ENCODE measurements at places on chromosomes 3 and 15.

GRCh38 chr3:111954228-111954990, 24.4 kb upstream of the ABHD10 start:
- DNase-seq = no peak

GRCh38 chr3:24419067-24419791, 75.4 kb downstream of the THRB start:
- DNase-seq = no peak

GRCh38 chr3:129908417-129908816, 14.9 kb upstream of the TMCC1 start:
- no peak for DNase-seq

DNA sequence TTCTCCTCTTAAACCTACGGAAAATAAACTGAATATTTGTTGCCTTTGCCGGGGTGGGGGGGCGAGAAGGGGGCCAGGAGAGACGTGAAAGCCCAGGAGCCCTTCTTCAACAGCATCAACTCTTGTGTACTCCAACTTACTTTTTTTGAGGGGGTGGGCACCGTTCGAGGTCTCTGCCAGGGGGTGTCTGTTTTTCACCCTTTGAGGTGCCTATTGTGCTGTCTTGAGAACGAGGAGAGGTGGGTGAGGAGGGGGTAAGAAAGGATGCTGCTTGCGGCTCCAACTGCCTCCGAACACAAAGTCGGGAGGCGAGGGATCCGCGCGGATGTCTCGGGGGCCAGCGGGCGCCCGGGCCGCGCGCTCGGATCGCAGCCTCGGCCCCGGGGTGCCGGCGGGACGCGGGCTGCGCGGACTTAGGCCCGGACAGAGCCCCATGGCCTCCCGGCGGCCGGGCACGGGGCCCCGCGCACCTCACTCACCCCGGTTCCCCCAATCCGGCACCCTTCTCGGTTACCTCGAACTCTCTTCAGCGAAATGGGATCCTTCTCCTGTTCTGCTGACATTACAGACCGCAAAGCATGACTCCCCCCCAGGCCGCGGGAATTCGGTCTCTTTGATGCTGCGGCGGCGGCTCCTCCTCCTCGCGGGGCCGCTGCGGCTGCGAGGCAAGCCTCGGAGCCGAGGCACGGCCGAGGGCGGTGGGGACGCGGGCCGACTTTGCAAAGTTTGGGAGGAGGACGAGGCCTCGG, 650 bp downstream of the PYGO1 start:
- DNase-seq = peak; percentile 8

GRCh38 chr3:7881946-7882345, 619.7 kb upstream of the LMCD1 start:
- DNase-seq = no peak

GRCh38 chr3:157532529-157533297, 29.5 kb upstream of the VEPH1 start:
- peak; percentile 53 for DNase-seq

GRCh38 chr3:182389071-182389815, 404.1 kb upstream of the ATP11B start:
- DNase-seq = peak; percentile 40

GRCh38 chr3:10775828-10776227, 40.2 kb upstream of the SLC6A11 start:
- no peak for DNase-seq

DNA sequence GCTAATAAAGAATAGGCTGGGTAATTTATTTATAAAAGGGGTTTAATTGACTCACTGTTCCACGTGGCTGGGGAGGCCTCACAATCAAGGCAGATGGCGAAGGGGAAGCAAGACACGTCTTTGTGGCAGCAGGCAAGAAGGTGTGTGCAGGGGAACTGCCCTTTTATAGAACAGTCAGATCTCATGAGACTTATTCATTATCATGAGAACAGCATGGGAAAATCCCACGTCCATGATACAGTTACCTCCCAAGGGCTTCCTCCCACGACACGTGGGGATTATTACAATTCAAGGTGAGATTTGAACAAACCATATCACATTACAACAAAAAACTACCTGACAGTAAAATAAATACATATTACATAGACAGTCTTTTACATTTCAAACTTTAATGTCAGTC, 414.9 kb downstream of the NAALADL2 start:
- DNase-seq = no peak

- no peak for DNase-seq
These were observed 184.3 kb downstream of the TJP1 start for GRCh38 chr15:29638011-29638410.

DNA sequence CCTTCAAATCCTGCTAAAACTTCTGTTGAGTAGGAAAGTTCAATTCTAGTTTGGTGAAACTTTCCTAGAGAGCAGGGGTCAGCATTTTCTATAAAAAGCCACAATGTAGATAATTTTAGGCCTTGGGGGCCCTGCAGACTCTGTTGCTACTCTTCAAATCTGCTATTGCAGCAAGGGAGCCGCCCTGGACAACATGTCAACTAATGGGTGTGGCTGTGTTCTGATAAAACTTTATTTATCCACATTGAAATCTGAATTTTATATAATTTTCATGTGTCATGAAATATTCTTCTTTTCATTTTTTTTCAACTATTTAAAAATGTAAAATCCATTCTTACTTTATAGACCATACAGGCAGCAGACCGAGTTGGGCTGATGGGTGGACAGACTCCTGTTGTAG, 67.4 kb upstream of the SAMMSON start:
- no peak for DNase-seq

GRCh38 chr15:101118116-101118515, 133.7 kb downstream of the CHSY1 start:
- DNase-seq = no peak

DNA sequence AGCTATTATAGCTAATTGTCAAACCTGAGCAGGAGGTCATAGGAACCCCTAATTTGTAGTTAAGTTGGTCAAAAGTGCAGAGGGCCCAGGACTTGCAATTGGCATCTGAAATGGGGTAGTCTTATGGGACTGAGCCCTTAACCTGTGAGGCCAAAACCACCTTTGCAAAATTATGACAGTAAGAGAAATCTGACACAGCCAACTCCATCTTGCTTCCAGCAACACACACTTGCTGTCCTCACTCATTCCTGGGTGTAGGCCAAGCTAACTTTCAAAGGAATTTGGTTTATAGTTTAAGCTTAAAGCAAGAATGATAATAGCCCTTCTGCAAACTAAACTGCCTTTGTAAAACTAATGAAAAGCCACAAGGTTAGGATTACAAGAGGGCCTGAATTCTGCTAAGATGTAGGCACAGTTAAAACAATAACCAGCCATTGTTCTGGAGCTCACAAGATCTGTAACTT, 57.6 kb upstream of the FRMD4B start:
- no peak for DNase-seq

DNA sequence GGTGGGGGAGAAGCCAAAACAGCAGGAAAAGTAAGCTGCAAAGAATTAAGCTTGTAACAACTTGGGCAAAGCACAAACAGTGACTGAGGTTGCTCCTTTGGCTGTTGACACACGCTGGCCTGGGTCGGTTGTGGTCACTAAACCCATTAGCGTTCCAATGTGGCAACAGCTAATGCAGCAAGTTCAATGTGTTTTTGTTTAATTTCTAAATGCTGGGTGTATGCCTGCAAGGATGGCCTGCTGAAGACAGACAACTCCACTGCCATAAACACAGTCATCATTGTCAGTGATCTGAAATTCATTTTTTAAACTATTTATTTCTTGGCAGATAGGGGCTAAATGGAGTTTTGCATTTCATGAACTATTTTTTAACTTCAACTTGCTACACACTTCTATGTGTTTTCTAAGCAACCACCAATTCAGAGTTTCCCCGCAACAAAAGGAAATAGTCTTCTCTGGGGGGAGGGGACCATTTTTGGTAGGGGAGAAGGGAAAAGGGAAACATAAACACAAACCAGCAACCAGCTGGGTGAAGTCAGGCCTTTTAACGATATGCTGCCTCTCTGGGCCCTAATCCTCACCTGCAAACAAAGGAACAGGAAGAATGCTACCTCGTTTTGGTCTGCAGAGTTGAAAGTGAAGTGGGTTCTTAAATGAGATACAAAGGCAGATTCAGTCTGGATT, 34.8 kb upstream of the WNT5A start:
- no peak for DNase-seq

GRCh38 chr15:89848970-89849292, 34.3 kb upstream of the ANPEP start:
- no peak for DNase-seq

GRCh38 chr15:32053719-32054118, 23.4 kb downstream of the CHRNA7 start:
- DNase-seq = no peak

GRCh38 chr15:92714477-92715401, 59.2 kb upstream of the FAM174B start:
- DNase-seq = peak; percentile 58

DNA sequence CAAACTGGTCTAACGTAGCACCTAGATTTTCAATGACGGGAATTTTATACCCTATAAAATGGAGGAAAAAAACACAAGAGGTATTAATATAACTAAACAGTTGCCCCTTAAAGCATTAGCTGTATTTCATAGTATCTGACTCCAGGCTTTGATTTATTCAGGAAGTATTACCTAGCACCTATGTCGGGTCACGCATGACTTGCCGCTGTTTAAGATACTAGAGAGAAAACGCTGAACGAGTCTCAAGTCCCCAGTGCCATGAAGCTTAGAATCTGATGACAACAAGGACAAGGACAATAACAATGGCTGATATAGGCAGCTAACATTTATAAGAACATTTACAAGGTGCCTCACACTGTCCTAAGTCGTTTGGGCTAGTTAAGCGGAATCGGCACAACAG, 1.9 kb downstream of the SNRPA1 start:
- no peak for DNase-seq

- DNase-seq = no peak
These were observed 58.2 kb downstream of the SLC6A1 start for GRCh38 chr3:11050666-11051323.

- no peak for DNase-seq
These were observed 214.5 kb upstream of the ROPN1 start for GRCh38 chr3:124206225-124207055.

- peak; percentile 2 for DNase-seq
These were observed 794.8 kb downstream of the MCTP2 start for GRCh38 chr15:95025924-95026728.

GRCh38 chr15:64249406-64249805, 86.6 kb upstream of the PPIB start:
- DNase-seq = no peak

- DNase-seq = no peak
These were observed 178.7 kb downstream of the STAC start for GRCh38 chr3:36558961-36559360.

GRCh38 chr3:13548696-13549622, at the start of gene FBLN2:
Gene FBLN2 (plus strand): TSS chr3:13549125. CDS start chr3:13570356, 21,231 bp downstream.
- no peak for DNase-seq

DNA sequence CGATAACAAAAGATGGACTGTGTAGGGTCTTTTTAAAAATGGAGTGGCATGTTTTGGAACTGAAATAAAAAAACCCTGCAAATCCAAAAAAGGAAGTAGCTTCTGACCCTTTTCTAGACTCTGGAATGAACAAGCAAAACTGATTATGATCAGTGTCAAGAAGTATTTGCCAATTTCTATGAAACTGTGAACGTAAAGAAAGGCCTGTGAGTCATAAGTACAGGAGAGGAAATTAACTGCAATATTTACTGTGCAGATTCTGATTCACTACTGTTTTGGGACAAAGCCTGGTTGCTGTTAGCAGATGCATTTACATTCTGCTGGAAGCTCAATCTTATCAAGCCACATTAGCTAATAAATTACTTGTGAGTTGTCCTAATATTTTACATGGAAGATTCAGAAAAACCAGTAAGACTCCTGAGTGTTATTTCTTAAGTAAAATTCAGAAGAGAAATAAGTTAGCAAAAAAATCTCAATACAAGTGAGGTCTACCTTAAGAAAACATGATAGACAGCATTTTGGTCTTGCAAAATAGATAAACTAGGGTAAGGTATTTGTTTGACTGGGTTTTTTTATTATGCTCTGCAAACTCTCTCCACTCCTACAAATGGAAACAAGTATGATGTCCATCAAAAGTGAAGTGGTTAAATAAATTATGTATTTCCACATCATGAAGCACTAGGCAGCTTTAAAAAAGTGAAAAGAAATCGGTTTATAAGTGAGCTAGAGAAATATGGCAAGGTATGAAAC, 90.2 kb upstream of the LMOD3 start:
- DNase-seq = no peak

DNA sequence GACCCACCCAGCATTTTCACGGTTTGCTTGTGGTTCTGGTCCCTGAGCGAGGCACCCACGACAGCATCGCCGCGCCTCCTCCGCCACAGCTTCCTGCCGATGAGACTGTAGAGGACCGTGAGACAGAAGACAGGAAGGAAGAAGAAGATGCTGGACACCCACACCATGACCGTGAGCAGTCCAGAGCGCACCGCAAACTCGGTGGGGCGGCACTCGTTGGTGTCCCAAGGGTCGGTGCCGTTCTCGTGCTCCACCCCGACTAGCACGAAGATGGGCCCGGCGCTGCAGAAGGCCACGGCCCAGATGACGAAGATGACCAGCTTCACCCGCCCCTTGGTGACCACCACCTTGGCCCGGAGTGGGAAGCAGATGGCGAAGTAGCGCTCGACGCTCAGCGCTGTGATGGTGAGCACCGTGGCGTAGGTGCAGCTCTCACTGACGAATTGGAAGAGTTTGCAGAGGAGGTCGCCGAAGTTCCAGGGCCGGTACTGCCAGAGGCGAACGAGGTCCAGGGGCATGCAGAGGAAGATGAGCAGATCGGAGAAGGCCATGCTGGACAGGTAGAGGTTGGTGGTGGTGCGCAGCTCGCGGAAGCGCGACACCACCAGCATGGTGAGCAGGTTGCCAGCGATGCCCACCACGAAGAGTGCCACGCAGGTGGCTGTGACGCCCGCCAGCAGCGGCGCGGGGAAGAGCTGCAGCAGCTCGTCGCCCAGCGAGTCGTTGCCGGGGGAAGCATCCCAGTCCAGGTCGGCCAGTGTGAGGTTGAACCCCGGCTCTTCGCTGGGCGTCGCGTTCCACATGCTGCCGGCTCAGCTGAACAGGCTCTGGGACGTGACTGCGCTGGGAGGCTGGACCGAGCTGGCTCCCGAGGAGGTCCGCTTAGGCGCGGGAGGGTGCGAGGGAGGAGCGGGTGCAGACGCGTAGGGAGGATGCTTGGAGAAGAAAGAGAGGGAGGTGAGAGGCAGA, at the start of gene GHSR:
TSS of gene GHSR (minus strand) at position 846 of the 969 bp plus-strand sequence. CDS start at position 803, 43 bp downstream.
- DNase-seq = no peak

- no peak for DNase-seq
These were observed 49.1 kb downstream of the CCK start for GRCh38 chr3:42216931-42217333.

GRCh38 chr3:51719410-51720025, 12.7 kb downstream of the GRM2 start:
- no peak for DNase-seq

DNA sequence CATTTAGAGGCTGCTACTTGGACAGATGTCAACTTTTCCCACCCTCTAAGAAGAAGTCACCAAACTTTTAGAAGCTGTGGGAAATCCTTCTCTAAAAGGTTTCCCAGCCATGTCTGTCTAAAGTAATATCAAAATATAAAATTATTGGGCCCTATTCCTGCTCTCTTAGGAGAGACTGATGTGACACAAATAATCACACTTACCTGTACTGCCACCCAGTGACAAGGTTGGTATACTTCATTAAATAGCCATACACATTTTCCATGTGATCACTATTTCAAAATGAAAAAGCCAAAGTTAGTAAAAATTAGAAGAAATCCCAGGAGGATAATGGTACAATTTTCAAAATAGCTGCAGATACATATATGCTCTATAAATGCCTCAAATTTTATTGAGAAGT, 12.6 kb downstream of the OSBPL11 start:
- no peak for DNase-seq

- no peak for DNase-seq
These were observed 206.6 kb downstream of the SHQ1 start for GRCh38 chr3:72641684-72642083.

- DNase-seq = no peak
These were observed 885 bp downstream of the CDV3 start for GRCh38 chr3:133574260-133574881.

Data from NCI-H1092 (cell line).